ENCODE measurements at places on chromosomes 13 and 19.

GRCh38 chr13:73742982-73743381 is 391.2 kb downstream of the KLF12 start:
- DNase-seq: no peak

GRCh38 chr13:98690348-98691022 is 62.0 kb downstream of the SLC15A1 start:
- DNase-seq: no peak

GRCh38 chr19:9945319-9945966 is 9.1 kb upstream of the OLFM2 start:
- peak; percentile 31 for DNase-seq

DNA sequence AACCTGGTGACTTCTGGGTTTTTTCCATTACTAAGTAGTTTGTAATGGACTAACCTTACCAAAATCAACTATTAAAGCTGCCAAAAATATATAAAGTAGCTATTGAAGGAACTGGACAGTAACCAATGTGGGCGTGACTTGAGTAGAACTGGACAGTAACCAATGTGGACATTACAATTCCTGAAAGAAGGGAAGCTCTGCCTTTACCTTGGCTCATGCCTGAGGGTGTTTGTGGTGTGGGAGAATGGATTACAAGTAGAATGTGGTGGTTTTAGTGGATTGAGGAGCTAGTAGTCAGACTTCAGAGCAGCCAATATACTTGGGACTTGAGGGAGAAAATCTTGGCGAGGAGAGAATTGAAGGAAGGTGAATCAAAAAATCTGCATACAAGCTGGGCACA is 17.5 kb downstream of the LRRC63 start:
- no peak for DNase-seq

GRCh38 chr13:26557051-26557392 is 461 bp upstream of the WASF3 start:
- DNase-seq: no peak
